ENCODE measurements at places on chromosomes 13 and 19.

DNA sequence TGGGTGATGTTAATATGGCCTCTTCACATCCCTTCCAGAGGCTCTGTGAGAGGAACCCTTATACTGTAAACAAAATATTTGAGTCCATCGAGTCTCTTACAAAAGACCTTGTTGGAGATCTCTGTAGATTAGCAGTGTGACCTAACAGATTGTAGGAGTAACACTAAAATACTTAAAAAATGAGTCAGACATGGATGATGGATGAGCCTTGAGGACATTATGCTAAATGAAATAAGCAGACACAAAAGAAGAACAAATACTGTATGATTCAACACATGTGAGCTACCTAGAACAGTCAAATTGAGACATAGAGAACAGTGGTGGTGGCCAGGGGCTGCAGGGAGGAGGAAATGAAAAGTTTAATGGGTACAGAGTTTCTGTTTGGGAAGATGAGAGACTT, 152.2 kb upstream of the UBL3 start:
- no peak for DNase-seq

- DNase-seq = no peak
These were observed 8.2 kb upstream of the ADAMTS10 start for GRCh38 chr19:8618751-8619150.

GRCh38 chr13:21894703-21895699, 224.1 kb downstream of the FGF9 start:
- DNase-seq = no peak

- no peak for DNase-seq
These were observed 4.1 kb upstream of the C1QTNF9B start for GRCh38 chr13:23901365-23901764.

- DNase-seq = no peak
These were observed 51.0 kb upstream of the DOCK9 start for GRCh38 chr13:99028890-99029289.

GRCh38 chr19:40610396-40611064, 9.4 kb downstream of the LTBP4 start:
- no peak for DNase-seq

DNA sequence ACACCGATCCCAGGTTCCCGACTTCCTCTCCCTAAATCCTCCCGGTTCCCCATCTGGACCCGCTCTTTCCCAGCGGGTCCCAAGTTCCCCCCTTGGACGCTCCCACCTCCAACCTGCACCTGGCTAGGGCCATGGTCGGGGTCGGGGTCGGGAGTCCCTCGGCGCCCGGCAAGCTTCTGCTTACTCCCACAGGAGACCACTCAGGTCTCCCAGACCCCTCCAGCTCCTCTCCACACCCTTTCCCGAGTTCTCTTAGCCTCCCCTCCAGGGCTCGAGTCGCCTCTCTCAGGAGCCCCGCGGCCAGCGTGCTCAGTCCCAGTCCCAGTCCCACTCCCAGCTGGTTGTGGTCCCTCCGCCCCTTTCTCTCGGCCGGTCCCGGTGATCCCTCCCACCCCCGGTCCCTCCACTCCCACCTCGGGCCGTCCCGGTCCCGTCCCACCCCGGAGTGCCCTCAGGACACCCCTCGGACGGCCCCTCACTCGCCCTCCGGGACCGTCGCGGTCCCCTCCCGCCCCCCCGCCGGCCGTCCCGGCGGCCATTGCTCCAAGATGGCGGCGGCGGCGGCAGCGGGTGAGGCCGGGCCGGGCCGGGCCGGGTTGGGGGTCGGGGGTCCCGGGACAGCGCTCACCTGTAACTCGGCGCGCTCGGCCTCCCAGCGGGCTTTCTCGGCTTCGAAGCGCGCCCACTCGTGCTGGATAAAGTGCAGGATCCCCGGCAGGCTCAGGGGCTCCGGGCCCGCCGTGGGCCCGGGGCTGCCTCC, at the start of gene FKRP:
Gene FKRP, plus strand, starts transcription at position 537 of the 760 bp plus-strand sequence. CDS start 9,394 bp downstream, outside the sequence.
- DNase-seq = no peak

DNA sequence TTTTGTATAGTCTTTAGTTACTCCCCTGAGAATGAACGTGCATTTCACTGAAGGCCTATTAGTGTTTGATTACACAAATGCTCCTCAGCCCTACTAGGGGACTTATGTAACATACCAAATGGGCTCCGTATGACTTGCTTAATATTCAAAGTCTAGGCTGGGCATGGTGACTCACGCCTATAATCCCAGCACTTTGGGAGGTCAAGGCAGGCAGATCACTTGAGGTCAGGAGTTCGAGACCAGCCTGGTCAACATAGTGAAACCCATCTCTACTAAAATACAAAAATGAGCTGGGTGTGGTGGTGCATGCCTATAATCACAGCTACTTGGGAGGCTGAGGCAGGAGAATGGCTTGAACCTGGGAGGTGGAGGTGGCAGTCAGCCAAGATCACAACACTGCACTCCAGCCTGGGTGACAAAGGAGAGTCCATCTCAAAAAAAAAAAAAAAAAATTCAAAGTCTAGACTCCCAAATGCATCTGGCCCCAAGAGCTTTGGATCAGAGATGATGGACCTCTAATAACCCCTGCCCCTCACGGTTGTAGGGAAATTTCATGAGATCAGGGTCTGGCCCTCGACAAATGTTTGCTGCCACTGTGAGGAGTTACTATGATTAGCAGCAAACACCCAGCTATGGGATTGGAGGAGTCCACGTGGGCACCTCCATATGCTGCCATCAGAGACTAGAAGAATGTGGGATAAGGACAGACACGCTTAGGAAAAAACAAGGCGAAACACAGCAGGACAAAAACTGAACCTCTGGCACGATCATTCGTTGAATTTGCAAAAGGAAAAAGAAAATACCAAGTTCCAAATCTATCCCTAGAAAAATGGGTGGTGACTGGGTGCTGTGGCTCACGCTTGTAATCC, 4.6 kb downstream of the FBXO17 start:
- DNase-seq = no peak

DNA sequence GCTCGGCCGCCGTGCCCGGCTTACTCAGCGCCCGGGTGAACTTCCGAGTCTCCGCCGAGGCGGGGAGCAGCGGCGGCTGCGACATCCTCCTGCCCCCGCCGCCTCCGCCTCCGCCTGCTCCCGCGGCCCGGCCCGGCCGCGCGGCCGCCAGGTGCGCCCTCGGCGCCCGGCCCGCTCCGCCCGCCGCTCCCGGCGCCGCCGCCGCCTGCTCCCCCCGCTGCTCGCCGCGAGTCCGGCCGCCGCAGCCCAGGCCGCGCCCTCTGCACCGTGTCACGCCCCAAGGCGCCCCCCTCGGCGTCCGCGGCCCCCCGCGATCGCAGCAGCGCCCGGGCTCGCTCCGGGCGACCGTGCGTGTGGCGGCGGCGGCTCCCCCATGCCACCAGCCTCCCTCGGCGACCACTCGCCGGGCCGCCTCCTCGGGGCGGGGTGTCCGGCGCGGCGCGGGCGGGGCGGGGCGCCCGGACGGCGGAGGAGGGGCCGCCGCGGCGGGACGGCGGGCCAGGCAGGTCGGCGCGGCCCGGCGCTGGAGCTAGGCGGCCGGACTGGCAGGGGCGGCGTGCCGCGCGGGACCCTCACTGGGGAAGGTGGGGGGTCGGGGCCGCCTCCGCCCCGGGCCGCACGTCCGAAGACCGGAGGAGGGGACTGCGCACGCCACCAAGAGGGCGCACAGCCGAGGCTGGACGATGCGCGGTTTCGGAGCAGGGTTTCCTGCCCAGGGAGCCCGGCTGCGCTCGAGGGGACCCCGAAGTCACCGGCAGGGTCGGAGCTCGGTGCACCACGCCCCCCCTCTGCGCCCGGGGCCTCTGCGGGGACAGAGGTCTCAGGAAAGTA, 108.6 kb upstream of the DOCK9 start:
- no peak for DNase-seq

DNA sequence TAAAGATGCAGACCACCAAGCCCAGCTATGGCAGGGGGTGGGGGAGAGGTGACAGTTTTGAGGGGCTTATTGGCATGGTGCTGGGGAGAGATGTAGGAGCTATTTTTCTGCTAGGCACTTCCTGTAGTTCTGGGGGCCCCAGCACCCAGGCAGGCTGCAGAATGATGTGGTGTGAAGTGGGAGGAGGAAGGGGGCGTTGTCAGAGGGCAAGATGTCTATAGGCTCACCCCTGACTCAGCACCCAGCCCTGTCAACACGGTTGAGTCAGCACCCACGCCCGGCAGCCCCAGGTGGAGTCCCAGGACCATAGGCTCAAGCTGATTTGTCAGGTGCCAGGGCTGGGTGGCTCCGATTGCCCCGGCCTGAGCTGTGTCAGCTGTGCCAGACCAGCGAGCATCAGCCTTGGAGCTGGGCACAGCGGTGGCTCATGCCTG, 5.8 kb downstream of the KLF2 start:
- DNase-seq = no peak

GRCh38 chr19:10290357-10290875, 664 bp downstream of the ICAM5 start:
- DNase-seq = no peak

DNA sequence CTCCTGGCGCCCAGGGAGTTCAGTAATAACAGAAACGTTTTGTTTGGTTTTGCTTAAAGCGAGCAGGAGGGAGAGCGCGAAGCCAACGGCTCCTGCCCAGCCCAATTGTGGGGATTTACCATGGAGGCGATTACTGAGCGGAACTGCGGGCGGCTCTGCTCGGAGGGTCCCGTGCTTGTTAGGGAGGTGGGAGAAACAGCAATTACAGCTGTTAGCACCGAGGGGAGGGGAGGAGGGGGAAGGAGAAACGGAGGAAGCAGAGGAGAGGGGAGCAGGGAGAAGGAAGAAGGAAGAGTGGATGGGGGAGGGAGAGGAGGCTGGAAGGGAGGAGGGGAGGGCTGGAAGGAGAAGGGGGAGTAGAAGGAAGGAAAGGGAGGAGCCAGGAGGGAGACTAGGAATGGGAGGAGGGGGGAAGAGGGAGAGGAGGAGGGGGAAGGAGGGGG, 7.7 kb upstream of the ONECUT3 start:
- no peak for DNase-seq

- no peak for DNase-seq
These were observed 182.8 kb downstream of the LMO7 start for GRCh38 chr13:75818968-75819225.

- no peak for DNase-seq
These were observed 13.8 kb upstream of the UBE2L5 start for GRCh38 chr13:30408319-30409101.

DNA sequence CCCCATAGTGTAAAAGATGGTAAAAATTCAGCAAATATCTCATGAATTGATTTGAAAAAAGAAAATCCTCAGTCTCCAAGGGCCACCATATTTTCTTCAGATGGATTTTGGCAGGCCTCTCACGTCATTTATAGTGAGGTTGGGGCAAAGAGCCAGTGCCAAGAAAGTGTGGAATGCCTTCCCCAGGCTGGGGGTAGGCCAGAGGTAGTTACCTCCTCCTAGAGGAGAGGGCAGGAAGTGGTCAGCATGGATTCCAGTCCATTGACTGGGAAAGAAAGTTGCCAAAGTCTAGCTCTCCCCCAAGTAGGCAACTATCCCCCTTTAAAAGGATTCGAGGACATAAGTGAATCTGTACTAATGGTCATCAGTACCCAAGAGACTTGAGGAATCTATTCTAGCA, 68.4 kb upstream of the KCTD4 start:
- no peak for DNase-seq

DNA sequence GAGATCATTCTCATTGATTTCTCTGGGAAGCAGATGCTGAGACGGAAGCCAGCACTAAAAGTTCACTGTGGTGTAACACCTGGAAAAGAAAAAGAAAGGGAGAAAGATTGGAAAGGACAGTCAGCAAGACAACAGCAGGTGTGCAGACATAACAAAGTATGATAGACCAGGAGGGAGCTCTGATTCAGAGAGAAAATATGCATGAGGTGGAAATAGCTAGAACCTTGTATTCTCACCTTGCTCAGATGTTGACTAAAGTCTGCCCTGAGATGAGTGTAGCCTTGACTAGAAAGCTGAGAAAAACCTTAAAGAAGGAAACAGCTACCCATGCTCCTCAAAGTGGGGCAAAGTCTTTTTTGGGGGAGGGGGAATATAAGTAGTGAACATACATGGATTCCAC, 1711.8 kb downstream of the EFNB2 start:
- DNase-seq = no peak

DNA sequence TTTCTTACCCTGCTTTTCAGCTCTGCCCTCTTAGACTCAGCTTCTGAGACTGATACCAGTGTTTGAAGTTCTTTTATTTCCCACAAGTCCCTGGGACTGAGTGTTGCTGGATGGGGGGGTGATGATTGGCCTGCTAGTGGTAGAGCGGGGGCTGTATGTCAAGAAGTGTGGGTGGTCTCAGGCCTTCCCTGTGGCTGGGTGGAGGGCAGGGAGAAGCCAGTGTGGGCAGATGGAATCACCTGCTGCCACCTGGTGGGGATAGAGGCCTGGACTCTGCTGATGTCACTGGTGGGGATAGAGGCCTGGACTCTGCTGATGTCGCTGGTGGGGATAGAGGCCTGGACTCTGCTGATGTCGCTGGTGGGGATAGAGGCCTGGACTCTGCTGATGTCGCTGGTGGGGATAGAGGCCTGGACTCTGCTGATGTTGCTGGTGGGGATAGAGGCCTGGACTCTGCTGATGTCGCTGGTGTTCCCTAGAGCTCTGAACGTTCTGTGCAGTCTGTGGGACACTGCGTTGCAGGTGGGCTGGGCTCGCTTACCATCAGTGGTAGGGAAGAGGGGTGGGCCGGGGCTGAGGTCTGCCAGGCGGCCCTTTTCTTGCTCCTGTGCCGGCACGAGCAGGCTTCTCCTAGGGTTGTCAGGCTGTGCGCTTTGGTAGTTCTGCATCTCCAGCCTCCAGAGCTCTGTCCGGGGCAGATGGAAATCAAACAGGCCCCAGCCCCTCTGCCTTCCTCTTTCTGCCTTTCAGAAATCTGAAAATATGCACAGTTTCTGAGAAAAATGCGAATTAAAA, 101.3 kb downstream of the ARHGEF7 start:
- no peak for DNase-seq

- DNase-seq = no peak
These were observed 137.6 kb downstream of the GPC6 start for GRCh38 chr13:93364166-93364565.

DNA sequence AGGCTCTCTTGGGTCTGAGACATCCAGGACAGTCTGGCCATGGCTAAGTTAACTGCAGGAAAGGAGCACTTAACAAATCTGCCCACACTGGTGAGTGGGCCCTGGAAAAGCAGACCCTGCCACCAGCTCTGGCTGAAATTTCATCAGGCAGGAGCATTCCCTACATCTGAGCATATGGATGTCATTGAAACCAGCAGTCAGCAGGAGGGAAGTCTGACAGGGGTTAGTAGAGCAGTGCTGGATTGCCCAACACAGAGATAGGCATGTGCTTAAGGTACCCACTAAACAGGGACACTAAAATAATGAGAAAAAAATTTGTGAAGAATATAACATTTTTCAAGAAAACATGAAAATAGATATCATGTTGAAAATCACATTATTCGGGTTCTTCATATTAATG, 13.6 kb upstream of the ACOD1 start:
- DNase-seq = no peak

- DNase-seq = no peak
These were observed 17.5 kb downstream of the TMEM255B start for GRCh38 chr13:113776231-113777125.

DNA sequence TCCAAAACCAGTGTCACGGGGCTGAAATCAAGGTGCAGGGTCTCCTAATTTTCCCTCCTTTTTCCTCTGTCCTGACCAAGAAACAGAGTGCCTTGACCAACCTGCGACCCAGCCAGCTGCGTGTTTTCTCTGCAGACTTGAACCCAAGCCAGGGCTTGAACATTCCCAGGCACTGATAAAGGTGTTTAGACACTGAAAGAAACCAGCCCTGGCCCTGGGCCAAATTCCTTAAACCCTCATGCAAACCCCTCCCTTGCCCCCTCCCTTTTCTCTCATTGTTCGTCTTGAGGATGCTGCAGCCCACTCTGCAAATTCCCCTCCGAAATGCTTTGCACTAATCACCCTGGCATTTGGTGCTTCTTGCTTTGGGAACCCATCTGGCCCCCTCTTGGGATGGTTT, 9.5 kb upstream of the FFAR2 start:
- no peak for DNase-seq
